ENCODE measurements at places on chromosomes 6 and 20.
A peak's percentile ranks its signal among the peaks of the same experiment; 100 is the strongest.

GRCh38 chr20:5401277-5401875, 84.6 kb upstream of the PROKR2 start:
- no peak for DNase-seq

DNA sequence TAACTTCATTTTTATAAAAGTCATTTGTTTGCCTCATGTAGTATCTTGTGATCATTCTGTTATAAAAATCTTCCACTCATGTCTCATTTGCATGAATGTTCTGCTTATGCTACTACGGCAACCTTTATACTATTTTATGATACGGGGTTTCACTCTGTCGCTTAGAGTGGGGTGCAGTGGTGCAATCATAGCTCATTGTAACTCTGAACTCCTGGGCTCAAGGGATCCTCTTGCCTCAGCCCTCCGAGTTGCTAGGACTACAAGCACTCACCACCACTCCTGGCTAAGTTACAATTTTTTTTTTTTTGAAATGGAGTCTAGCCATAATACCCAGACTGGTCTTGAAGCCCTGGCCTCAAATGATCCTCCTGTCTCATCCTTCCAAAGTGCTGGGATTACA, 154.4 kb upstream of the PREP start:
- DNase-seq = no peak

DNA sequence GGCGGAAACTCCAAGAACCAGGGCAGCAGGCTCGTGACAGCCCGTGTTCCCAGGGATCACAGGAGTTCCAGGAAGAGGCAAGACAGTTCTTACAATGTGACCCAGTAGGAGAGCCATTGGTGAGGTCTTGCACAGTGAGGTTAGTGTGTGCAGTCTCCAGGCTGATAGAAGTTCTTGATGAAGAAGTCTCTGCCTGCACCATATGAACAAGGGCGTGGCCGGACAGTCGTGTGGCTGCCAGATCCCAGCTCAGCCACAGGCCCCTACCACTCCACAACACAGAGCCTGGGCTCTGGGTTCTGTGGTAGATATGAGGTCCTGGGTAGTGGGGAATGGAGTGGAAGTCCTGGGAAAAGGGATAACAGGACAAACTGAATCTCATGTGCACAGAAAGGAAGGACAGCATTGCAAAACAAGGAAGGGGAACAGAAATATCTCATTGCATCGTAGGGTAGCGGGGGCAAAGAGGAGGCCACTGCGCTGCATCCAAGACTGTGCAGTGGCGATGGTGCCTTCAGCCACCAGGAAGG, 65.2 kb downstream of the STX11 start:
- DNase-seq = no peak

- no peak for DNase-seq
Measured at GRCh38 chr6:45132658-45133294, 195.4 kb upstream of the RUNX2 start.

- DNase-seq = no peak
Measured at GRCh38 chr6:114649298-114649697, 306.5 kb upstream of the HS3ST5 start.

GRCh38 chr6:22499815-22500214, 69.6 kb upstream of the HDGFL1 start:
- no peak for DNase-seq

DNA sequence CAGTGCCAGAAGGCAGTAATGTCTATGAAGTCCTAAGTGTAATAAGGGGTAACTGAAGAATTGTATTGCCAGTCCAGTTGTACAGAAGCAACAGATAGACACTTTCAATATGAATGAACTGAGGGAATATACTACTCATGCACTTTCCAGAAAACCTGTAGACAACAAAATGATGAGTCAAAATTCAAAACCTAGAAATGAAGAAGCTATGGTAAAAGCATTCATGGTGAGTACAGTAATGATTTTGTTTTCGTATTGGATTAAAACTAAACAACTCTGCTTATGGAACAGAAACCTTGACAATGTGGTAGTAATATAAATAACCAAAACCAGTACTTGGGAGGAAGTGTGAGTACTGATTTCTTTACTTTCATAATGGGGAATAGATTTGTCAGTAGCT, 35.0 kb downstream of the ARMC2 start:
- no peak for DNase-seq

- no peak for DNase-seq
Measured at GRCh38 chr6:14986370-14986769, 259.5 kb upstream of the JARID2 start.

GRCh38 chr6:23618366-23618765, 507.6 kb upstream of the NRSN1 start:
- DNase-seq = no peak

DNA sequence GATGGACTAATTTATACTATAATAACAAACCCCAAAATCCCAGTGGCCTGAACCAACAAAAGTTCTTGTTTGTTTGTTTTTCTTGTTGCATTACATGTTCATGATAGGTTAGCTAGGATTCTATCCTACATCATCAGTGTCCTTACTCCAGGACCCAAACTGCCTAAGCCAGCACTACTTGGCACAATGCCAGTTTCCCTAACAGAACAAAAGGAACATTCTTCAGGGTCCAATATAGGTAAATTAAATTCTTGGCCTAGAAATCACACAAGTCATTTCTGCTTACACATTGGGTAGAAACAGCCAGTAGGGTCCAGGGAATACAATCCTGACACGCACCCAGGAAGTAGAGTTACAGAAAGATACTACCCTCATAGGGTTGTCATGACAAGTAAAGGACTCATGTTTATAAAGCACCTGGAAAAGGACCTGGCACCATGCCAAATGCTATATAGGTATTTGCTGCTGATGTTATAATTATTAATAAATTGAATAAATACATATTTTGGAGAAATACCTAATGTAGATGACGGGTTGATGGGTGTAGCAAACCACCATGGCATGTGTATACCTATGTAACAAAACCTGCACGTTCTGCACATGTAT, 38.8 kb downstream of the RCAN2 start:
- no peak for DNase-seq

DNA sequence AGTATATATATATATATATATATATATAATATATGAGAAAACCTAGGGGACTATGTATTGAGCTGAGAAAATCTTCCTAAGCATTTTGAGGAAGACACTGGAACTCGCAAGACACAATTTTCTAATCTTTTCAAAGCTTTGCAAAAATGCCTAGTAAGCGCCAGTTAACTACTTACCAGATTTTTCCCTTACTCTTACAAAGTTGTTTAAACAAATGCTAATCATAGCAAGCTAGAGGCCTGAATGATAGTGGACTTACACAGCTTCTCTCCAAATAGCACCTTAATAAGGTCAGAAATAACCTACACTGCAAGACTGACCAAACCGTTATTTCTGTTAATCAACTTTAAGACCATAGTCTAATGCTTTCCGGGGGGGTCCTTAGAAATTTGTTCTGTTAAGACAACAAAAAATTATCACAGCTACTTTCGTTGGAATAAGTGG, 56.1 kb upstream of the HFE start:
- no peak for DNase-seq

DNA sequence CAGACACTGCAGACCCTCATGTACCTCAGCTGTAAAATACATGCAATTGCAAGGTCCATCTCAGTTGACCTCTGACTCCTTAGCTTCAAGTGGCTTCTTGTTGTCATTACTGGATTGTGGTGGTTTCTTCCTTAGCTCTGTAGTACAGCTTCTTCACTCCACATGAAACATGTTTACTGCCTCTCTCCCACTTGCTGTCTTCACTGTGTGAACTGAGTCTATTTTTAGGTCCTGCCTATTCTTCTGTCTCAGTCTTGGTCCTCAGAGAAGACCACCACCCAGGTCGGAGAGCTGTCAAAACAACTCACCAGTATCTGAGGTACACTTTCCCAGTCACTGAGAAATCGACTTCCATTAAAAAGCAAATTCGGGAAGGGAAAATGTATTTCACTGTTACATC, 50.2 kb upstream of the EYA4 start:
- DNase-seq = no peak

DNA sequence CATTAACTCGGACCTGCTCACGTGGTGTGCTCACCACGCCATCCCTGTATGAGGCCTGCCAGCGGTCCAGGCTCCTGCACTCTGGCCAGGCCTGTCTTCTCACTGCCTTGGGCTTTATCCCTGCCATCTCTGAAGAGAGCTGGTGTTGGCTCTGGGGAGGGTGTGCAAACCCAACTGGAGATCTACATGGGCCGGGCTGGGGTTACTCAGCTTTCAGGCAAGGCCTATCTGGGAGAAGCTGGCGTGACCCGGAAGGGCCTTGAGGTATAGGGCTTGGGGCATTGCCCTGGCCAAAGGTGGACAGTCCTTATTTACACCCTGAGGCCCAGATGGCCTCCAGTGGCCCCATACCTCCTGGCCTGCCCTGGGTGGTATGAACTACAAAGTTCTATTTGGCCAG, 5.0 kb downstream of the SLC29A1 start:
- DNase-seq = no peak

DNA sequence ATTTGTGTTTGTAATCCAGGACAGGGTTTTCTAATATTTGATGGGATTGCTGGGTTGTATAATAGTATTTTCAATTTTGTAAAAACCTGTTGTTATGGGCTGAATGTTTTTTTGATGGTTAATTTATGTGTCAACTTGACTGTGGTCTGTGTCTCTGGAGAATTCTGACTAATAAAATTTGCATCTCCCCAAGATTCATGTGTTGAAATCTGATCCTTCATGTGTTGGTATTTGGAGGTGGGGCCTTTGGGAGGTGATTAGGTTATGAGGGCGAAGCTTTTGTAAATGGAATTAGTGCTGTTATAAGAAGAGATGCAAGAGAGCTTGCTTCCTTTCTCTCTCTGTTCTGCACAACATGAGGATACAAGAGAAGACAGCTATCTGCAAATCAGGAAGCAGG, 48.7 kb upstream of the SAMD5 start:
- DNase-seq = no peak

- DNase-seq = no peak
Measured at GRCh38 chr6:157717340-157717748, 105.7 kb upstream of the SNX9 start.

- DNase-seq = peak; percentile 42
Measured at GRCh38 chr20:47357296-47358038, 968 bp upstream of the ZMYND8 start.

GRCh38 chr6:155297669-155298068, 16.6 kb downstream of the TFB1M start:
- DNase-seq = no peak

DNA sequence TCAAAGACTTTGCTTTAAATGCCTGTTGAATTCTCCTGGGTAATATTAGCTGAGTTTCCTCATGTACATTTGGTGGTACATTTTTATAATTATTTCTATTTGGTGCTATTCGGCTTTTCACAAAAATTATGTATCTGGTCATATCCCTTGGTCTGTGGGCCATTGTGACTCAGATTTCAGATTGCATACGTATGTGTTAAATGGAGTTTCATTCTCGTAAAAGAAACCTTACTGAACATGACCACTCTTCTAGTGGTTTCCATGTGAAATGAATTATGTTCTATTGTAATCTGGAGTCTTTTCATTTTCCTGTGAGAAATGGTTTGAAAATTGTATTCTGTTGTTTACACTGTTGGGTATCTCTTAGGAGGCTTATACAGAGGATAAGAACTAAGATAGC, 386.2 kb upstream of the FLRT3 start:
- no peak for DNase-seq

GRCh38 chr20:10288954-10289646, 70.5 kb downstream of the SNAP25 start:
- no peak for DNase-seq

GRCh38 chr6:144559865-144560593, 274.9 kb downstream of the UTRN start:
- peak; percentile 4 for DNase-seq
